ENCODE measurements at places on chromosomes 4 and X.

DNA sequence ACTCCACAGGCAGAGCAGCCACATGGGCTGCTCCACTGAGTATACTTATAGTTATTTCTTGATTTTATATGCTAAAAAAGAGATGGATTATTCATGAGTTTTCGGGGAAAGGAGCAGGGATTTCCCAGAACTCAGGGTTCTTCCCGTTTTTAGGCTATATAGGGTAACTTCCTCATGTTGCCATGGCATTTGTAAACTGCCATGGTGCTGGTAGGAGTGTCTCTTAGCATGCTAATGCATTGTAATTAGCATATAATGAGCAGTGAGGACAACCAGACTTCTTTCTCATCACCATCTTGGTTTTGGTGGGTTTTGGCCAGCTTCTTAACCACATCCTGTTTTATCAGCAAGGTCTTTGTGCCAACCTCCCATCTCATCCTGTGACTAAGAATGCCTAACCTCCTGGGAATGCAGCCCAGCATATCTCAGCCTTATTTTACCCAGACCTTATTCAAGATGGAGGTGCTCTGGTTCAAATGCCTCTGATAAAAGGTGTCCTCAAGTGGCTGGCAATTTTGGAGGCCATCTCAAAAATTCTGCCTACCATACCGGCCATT is 213.0 kb upstream of the VEGFC start:
- no peak for DNase-seq

- no peak for DNase-seq
These were observed 18.0 kb downstream of the STARD8 start for GRCh38 chrX:68665502-68665901.

- DNase-seq: no peak
These were observed 17.7 kb downstream of the RGS12 start for GRCh38 chr4:3310301-3311094.

- DNase-seq: no peak
These were observed 71.3 kb upstream of the ANKRD50 start for GRCh38 chr4:124783847-124784246.
